ENCODE measurements at places on chromosomes 5 and 9.

GRCh38 chr9:79917421-79917820 lies 345.7 kb downstream of the TLE4 start:
- no peak for DNase-seq

DNA sequence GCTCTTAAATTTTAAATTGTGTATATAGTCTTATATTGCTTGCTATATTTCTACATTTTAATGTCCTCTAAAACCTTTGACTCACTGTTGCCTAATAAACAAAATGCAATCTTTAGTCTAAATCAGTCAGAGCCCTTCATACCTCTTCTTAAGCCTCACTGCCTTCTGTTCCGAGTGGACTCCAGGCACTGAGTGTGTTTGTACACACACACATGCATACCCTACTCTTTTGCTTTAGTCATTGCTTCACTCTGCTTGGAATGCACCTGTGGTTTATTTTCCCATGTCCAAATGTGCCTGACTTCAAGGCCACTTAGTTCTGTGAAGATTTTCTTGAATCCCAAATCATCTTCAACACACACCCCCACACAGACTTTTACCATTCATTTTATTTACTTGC lies 60.9 kb downstream of the SLC12A2 start:
- no peak for DNase-seq

DNA sequence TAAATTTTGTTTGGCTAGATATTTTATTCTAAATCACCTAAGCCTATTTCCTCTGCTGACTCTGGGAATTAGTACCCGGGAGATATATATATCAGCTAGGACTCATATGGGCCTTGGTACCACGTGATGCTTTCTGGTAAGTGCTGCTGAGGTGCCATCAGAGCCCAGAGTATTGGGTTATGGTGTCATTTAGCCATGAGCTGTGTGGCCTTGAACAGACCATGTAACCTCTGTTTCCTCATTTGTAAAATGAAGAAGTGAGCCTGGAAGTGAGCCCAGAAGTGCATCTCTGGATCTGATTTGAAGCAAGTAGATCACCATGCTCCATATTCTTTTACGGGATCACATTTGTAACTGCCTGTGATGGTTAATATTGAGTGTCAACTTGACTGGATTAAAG lies 126.1 kb downstream of the GPBP1 start:
- no peak for DNase-seq

DNA sequence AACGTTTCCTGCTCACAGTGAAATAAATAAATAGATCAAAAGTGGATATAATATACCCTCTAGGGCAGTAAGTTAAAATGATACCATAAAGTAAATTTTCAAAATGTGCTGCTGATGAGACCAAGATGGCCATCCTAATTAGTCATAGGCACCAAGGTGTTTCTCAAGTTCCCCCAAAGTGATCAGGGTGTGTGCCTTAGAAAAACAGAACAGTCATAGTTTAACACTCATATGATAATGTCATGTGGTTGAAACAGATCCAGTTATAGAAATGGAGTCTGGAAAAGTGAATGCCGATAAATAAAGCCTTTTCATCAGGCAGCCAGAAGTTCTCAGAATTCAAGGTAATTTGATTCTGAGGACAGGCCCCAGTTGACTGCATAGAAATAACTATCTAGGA lies 161.5 kb upstream of the CDKN2B start:
- DNase-seq, result no peak

DNA sequence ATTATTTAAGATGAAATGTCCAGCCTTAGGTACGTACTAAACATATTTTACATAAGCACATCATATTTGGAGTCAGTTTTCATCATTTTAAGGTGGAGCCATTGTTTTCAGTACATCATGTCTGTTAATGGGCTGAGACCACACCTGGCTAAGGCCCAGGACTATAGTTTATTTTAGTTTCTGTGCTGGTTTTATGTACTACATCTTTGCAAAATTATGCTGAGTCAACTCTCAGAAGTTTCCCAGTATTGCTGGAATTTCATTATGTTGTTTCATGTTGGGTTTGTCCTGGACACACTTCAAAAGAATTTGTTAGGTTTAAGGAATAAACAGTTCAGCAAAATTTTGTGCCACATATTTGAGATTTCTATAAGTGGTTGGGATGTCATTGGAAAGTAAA lies 171.2 kb downstream of the CCDC171 start:
- DNase-seq, result no peak

DNA sequence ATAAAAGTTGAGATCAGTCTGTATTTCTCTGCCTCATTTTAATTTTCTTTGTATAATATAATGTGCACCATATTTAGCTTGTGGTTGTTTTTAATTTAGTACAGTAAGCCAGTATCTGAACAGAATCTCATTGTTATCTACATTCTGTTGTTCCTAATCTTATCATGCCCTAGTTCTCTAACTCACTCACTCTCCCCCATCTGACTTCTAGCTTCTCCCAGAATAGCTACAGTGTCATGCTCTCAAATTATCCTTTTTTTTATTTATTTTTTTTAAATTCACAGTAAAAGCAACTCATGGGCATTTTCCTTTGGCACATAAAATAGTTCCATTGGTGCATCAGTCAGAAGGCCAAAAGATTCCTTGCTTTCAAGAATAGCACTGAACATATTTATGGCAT lies 156.6 kb downstream of the TRPM3 start:
- DNase-seq, result no peak

DNA sequence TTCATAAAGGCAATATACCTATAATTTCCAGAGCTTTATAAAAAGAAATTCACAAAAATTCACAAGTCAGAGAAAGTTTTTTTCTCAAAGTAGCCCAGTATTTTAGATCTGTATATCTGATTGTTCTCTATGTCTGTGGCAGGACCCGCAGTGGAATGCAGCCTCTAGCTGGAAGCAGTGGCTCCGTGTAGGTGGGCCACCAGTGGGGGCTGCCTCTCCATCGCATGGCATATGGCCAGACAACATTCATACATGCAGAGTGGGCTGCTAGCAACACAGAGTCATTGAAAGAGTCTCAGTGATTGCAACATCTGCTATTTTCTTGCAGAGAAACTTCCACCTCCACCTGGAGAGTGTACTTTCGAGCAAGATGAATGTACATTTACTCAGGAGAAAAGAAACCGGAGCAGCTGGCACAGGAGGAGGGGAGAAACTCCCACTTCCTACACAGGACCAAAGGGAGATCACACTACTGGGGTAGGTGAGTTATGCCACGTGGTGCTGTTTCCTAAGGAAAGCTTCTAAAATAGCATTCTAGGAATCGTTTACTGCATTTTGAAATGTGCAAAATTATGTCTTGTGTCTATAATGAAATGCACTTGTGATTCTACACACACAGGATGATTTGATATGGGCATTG lies 88.5 kb upstream of the SMC5 start:
- DNase-seq, result no peak

GRCh38 chr5:52787600-52788504 lies at the start of the genes ITGA1 and PELO:
ITGA1 (plus strand) TSS chr5:52787916; CDS start chr5:52788354, 438 bp downstream.
PELO (plus strand) TSS chr5:52787916; CDS start chr5:52800395, 12,479 bp downstream.
- peak; percentile 47 for DNase-seq

GRCh38 chr5:36270175-36270574 lies 28.4 kb upstream of the NADK2 start:
- DNase-seq, result no peak

DNA sequence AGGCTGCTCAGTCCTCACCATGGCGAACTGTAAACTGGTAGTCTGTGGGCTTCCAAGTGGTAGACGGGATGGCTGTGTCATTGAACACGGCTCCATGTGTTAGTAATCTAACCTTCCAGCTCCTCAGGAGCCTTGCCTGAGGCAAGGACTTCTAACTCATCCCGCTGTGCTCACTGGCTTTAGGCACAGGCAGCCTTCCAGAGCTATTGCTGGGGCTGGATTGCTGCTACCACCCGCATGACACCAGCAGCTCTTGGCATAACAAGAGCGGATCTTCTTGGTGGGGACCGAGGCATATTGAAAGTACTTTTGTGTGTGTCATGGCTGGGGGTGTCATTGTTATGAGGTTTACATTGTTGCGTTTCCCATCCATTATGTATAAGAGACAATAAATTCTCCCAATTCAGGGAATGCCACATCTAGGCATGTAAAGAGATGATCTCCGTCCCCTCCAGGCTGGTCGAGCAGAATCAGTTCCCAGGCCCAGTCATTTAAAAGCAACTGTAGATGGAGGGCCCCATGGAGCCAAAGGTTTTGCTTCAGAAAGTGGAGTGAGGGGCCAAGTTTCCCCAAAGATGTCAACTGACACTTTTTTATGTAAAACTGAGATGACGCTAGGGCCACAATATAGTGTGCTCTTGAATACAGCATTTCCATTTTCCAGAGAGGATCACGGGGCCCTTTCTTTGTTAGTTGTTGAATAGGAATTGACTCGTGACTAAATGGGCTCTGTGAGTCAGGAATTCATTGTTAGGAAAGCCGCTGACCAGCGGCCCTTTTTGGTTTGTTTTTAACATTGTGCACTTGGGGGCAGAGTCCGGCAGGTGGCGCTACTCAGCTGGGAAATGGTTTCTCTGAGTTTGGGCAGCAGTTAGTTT lies 759.5 kb downstream of the TAF11L14 start:
- DNase-seq, result peak; percentile 41

- no peak for DNase-seq
Observed at GRCh38 chr5:123066016-123066415, 23.0 kb upstream of the PRDM6 start.

DNA sequence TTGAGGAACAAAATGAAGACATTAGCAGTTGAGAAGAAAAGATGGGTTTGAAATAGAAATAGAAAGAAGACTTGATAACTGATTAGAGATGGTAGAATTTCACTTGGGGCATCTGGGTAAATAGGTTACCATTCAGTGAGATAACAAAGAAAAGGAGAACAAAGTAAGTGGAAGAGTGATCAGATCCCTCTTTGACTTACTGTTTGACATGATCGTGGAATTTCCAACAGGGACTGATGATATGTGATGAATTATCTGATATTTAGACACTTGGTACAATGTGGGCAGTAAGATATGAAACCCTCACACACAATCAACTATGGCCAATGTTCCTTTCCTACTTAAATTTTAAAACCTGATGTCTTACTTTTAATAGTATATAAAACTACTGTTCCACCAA lies 70.1 kb upstream of the STARD4 start:
- no peak for DNase-seq
